ENCODE measurements at places on chromosomes 11 and 22. TPM values are rescaled to one million over a fixed set of nuclear protein-coding genes. Genes with fewer than 3 reads are reported as not detected.

DNA sequence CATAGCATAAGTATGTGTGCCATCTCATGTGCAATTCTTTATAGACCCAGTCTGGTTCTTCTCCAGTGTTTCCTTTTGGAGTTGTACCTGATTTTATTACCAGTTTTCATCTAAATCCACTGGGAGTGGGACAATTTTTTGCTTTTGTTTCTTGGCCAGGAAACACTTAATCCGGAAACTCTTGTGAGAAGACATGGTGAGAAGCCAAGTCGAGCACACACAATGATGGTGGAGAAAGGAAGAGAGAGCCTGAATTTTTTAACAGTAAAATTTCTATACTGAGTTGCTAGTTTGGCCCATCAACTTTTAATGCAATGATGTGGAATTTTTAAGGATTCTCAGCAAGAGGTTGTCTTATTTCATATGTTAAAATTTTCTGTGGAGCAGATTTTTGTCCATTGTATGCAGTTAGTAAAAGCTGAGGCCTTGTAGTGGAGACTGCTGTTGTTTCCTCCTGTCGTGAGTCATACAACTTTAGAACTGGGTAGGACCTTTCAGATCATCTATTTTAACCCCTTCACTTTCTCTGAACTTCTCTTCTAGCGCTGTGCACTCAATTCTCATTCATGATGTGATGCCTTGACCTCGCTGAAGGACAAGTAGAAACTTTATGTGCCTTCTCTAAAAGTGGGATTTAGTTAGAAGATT is 17.1 kb downstream of the FAR1 start:
- H3K27ac ChIP-seq: no peak overlapping the region
- DNase-seq: no peak
- peaks cover 7% of the 10 kb centered on the region for H3K4me1 ChIP-seq
- H3K36me3 ChIP-seq: no peaks in the 10 kb centered on the region

GRCh38 chr11:13486926-13487660 is 8.7 kb downstream of the PTH start:
- DNase-seq: peak; percentile 74
- no peaks in the 10 kb centered on the region for H3K36me3 ChIP-seq
- H3K27ac ChIP-seq: no peak overlapping the region
- no peak overlapping the region for H3K4me3 ChIP-seq
- no peaks in the 10 kb centered on the region for H3K4me1 ChIP-seq
- no peaks in the 10 kb centered on the region for H3K27me3 ChIP-seq

DNA sequence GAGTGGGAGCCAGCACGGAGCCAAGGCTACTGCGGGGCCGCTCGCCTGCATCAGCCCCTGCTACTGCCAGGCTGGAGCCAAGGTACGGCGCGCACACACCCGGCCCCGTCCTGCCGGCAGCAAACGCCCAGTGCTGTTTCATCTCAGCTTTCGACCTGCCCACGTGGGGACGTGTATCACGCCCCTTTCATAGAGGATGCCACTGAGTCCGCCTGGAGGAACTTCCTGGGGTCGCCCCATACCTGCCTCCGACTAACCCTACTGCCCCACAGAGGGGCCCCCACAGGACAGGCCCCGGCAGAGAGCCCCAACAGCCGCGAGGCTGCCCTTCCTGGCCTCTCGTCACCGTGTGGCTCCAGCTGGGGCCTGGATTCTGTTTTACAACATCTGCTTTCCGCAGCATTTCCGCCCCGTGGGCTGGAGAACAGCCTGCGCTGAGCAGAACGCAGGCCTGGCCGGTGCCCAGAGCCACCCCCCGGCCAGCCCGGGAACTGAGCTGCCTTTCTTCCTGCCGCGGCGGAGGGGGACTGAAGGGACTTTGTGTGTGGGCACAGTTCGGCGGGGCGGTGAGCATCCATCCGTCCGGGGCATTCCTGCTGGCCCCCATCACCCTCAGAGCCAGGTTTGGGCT is 22.9 kb upstream of the ARHGAP8 start:
- H3K27me3 ChIP-seq: no peaks in the 10 kb centered on the region
- H3K4me3 ChIP-seq: no peak overlapping the region
- no peak for DNase-seq
- H3K27ac ChIP-seq: peak overlapping the region; percentile 29
- no peaks in the 10 kb centered on the region for H3K4me1 ChIP-seq
- H3K36me3 ChIP-seq: no peaks in the 10 kb centered on the region

DNA sequence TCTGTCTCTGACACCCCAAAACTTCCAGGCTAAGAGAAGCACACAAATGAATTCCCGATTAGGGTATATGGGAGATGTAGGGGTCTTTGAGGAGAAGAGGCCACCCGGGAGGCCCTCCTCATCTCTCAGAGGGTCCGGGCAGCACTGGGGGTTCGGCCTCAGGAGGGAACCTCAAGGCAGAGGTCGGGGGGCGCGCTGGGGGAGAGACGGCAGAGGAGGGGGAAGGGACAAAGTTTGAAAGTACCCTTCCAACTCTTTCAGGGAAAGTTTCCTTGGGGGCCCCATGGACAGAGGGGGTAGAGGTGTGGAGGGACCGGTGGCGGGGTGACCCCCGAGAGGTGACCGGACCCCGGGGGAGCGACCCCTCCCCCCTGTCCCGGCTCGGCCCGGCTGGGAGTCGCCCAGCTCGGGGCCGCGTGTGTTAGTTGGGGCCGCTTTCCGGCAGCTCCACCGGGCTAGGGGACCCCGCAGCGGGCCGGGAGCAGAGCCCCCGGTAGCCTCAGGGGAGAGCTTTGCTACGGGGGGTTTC is 3.3 kb upstream of the GCAT start:
- no peaks in the 10 kb centered on the region for H3K27me3 ChIP-seq
- H3K27ac ChIP-seq: peak overlapping the region; percentile 68
- H3K4me1 ChIP-seq: peaks cover 4% of the 10 kb centered on the region

- no peaks in the 10 kb centered on the region for H3K36me3 ChIP-seq
- peak; percentile 73 for DNase-seq
- H3K4me3 ChIP-seq: peak overlapping the region; percentile 52
- no peak overlapping the region for H3K27ac ChIP-seq
These were observed 31.2 kb upstream of the TRIM29 start for GRCh38 chr11:120168960-120169681.

DNA sequence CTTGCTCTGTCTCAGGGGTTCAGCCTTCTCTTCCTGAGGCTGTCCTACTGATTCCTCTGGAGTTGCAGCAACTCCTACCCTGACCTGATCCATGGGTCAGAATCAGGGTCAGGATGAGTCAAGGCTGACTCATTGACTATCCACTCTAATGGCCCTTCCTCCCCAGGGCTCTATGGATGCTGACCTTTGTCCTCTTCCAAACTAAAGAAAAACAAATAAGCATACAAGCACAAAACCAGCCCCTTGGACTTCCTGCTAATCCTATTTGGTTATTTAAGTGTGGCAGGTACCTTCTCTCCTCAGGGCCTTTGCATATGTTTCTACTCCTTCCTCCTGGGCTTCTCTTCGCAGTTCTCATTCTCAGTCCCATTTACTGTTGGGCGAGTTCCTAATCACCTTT is 204.5 kb upstream of the NAV2 start:
- H3K36me3 ChIP-seq: no peaks in the 10 kb centered on the region
- H3K4me3 ChIP-seq: no peak overlapping the region
- H3K4me1 ChIP-seq: no peaks in the 10 kb centered on the region
- no peaks in the 10 kb centered on the region for H3K27me3 ChIP-seq

DNA sequence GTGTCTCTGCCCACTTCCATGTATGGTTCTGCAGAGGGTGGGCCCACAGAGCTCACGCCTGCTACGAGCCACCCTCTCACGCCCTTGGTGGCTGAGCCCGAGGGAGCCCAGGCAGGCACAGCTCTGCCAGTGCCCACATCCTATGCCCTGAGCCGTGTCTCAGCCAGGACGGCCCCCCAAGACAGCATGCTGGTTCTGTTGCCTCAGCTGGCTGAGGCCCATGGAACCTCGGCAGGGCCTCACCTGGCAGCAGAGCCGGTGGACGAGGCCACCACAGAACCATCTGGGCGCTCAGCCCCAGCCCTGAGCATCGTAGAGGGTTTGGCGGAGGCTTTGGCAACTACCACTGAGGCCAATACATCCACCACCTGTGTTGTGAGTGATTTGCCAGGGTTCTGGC is 64.0 kb downstream of the OTOG start:
- no peaks in the 10 kb centered on the region for H3K36me3 ChIP-seq
- no peaks in the 10 kb centered on the region for H3K27me3 ChIP-seq
- no peak overlapping the region for H3K27ac ChIP-seq
- no peak overlapping the region for H3K4me3 ChIP-seq

DNA sequence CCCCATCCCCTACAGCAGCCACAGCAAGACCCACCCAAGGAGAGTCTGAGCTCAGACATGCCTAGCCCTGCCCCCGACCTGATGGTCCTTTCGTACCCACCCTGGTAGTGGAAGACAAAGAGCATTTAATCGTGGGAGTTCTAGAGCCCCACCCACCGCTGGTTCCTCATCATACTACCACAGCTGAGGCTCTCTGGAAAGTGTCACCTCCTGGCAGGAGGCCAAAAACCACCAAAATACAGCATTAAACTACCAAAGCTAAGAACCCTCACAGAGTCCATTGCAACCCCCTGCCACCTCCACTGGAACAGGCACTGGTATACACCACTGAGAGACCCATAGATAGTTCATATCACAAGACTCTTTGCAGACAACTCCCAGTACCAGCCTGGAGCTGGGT is 311.1 kb downstream of the TENM4 start:
- H3K27ac ChIP-seq: no peak overlapping the region
- H3K4me3 ChIP-seq: no peak overlapping the region
- H3K36me3 ChIP-seq: no peaks in the 10 kb centered on the region
- H3K4me1 ChIP-seq: no peaks in the 10 kb centered on the region

DNA sequence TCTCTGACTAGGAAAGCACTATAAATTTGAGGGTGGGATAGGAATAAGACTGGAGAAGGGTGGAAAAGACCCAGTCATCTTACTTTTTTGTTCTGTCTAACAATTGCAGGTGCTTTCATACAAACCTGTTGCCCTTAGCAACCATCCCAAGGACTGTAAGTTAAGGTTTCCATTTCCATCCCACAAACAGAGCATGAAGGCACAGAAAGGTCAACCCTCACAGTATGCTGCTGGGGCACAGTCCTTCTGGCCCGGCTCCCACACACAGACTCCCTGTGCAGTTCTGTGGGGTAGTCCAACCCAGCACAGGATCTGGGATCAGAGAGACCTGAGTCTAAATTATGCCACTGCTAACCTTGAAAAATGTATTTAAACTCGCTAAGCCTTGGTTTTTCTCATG is 38.4 kb upstream of the ETS1 start:
- H3K4me1 ChIP-seq: no peaks in the 10 kb centered on the region
- no peaks in the 10 kb centered on the region for H3K36me3 ChIP-seq
- no peak for DNase-seq
- no peak overlapping the region for H3K4me3 ChIP-seq
- no peak overlapping the region for H3K27ac ChIP-seq

GRCh38 chr11:93549976-93550375 is 6.8 kb upstream of the SMCO4 start:
- no peak overlapping the region for H3K27ac ChIP-seq
- H3K36me3 ChIP-seq: no peaks in the 10 kb centered on the region
- no peak for DNase-seq
- no peaks in the 10 kb centered on the region for H3K27me3 ChIP-seq

GRCh38 chr11:71946144-71946571 is 17.3 kb downstream of the RNF121 start:
- peaks cover 7% of the 10 kb centered on the region for H3K4me1 ChIP-seq
- H3K27ac ChIP-seq: no peak overlapping the region
- no peak for DNase-seq
- H3K27me3 ChIP-seq: no peaks in the 10 kb centered on the region

DNA sequence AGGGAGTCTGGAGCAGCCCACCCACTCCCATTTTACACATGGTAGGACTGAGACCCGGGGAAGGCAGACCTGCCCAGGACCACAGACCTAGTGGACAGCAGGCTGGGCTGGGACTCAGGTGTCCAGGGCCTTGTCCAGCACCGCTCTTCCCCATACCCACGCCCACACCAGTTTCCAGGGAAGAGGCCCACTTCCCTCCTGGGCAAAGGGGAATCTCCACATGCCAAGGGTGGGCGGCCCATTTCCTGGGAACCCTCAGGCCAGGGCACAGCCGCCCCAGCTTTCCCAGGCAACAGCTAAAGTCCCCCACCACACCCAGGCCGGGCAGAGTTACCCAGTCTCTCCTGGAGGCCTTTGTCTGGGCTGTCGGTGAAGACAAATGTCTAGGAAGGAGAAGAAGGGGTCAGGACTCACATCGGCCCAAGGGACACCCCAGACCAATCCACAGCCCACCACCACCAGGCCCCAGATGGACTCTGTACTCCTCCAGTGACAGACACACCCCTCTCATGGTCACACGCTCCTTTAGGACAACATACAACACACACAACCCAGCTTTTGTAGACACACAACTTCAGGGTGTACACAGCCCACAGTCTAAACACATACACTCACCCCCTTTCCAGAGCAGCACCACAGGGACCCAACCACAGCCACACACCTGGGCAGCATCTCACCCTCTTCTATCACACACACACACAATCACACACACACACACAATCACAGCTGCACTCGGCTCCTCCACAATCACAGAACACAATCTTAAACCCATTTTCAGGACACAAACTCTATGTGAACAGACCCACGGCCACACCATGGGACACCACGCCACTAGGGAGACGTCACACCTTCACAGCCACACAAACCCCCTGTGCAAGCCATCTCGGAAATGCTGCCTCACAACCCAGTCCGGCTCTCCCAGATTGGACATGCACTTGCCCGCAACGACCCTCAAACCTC is 5.5 kb downstream of the MFNG start:
- no peak overlapping the region for H3K4me3 ChIP-seq
- no peaks in the 10 kb centered on the region for H3K27me3 ChIP-seq
- DNase-seq: no peak
- H3K27ac ChIP-seq: no peak overlapping the region
- H3K36me3 ChIP-seq: no peaks in the 10 kb centered on the region
- H3K4me1 ChIP-seq: no peaks in the 10 kb centered on the region

GRCh38 chr11:94450048-94450447 is 43.6 kb downstream of the MRE11 start:
- no peaks in the 10 kb centered on the region for H3K4me1 ChIP-seq
- no peaks in the 10 kb centered on the region for H3K36me3 ChIP-seq
- H3K27ac ChIP-seq: no peak overlapping the region
- no peak overlapping the region for H3K4me3 ChIP-seq

Gene PGR
- total RNA-seq: 0.27 TPM

Gene CCDC81
- total RNA-seq: 0.32 TPM

Gene EHF
- 316 TPM for total RNA-seq

Gene KDM4D
- total RNA-seq: not detected

Gene ALDH3B2
- total RNA-seq: 0.89 TPM

Gene SYNGR1
- 4.3 TPM for total RNA-seq

Gene DNAJB13
- total RNA-seq: not detected

Gene FBLN1
- 65.5 TPM for total RNA-seq
